ENCODE measurements at places on chromosomes 6 and 20.
A peak's percentile ranks its signal among the peaks of the same experiment; 100 is the strongest.

- no peak for DNase-seq
Measured at GRCh38 chr6:147643341-147644200, 135.1 kb downstream of the SAMD5 start.

DNA sequence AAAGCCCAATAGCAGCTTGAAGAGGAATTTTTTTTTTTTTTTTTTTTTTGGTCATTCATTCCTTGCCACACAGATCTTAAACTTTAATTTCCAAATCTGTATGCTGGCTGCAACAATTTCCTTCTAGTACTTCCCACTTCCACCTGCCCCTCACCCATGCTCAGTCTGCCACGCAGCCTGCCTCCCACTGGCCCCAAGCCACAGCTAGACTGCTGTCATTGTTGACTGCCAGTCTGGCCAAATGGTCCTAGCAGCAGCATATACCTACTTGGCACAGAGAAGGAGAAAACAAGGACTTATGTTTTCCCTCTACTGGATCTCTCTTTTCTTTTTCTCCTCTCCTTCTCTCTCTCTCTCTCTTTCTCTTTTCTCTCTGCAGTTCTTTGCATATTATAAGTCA, 118.3 kb upstream of the HEY2 start:
- no peak for DNase-seq

- DNase-seq = no peak
Measured at GRCh38 chr6:45231660-45232059, 96.5 kb upstream of the RUNX2 start.

DNA sequence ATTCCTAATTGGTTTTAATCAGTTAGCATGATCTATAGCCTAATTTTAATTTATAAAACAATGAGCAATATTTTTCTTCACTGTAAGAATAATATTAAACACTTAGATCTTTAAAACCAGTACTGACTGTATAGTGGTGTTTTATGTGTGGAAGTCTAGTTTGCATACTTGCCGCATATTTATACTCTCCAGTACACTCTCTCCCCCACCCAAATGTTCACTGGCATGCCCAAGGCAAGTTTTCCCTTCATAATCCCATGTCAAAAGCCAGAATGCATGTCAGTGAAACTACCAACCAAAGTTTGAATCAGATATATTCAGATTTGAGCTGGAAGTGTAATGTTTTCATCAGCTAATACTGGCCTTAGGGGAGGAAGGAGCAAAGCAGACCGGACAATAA, 506.1 kb downstream of the PHF3 start:
- DNase-seq = no peak

GRCh38 chr6:139320081-139320480, 28.3 kb upstream of the TXLNB start:
- no peak for DNase-seq

DNA sequence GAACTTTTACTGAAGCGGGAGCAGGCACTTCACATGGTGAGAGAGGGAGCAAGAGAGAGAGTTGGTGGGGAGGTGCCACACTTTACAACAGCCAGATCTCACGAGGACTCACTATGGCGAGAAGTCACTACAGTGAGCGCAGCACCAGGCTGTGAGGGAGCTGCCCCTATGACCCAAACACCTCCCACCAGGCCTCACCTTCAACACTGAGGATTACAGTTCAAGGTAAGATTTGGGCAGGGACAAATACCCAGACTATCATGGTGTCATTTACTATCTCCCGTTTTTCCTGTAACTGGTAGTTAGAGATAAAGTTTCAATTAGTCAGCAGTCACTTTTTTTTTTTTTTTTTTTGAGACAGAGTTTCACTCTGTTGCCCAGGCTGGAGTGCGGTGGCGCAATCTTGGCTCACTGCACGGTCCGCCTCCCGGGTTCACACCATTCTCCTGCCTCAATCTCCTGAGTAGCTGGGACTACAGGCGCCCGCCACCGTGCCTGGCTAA, 7.8 kb downstream of the RBCK1 start:
- DNase-seq = no peak

DNA sequence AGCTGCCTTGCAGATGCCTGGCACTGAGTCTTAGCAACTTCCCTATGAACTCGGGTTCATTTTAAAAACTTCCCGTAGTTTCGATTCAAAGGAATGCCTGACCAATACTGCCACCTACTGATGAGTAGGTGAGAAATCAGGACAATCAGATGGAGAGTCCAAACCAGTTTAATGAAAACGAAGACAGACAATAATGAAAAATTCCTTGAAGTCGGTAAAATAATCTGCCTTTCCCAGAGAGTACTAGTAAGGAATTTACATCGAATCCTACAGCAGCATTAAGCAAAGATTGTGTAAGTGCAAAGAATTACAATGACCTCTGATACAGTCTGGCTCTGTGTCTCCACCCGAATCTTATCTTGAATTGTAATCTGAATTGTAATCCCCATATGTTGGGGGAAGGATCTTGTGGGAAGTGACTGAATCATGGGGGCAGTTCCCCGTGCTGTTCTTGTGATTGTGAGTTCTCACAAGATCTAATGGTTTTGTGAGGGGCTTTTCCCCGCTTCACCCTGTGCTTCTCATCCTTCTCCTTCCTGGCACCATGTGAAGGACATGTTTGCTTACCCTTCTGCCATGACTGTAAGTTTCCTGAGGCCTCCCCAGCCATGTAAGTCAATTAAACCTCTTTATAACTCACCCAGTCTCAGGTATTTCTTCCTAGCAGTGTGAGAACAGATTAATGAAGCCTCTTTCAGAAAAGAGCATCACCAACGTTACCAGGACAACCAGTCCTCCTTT, 134.4 kb downstream of the ARHGAP18 start:
- no peak for DNase-seq

GRCh38 chr20:32877507-32877906, 18.8 kb downstream of the EFCAB8 start:
- no peak for DNase-seq

GRCh38 chr20:53606364-53606985, 12.8 kb upstream of the ZNF217 start:
- DNase-seq = no peak

DNA sequence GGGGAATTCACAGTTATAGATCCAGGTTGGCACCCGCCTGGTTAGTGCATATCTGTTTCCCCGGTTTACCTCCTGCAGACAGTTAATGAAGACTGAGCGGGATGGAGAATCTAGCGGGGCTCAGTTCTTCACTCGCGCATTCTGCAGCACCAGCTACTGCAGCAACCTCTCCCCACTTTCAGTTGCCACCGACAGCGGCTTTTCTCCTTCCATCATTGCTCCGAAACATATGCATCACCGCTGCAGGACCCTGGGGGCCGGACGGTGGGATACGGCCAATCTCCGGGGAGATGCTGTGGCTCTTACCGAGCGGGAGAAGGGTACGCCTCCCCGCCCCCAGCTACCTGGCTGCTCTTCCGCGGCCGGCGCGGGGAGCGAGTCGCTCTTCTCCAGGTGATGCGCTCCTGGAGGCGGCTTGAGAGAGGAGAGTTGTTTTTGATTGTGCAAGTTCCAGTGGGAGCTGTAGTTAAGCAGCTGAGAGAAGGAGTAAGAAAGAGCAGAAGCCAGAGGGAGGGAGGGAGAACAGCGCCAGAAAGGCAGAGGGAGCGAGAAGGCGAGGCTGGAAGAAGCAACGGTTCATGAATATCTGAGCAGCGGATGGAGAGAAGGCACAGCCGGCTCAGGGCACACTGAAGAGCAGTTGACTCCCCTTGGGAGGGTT, at the start of gene SGK1:
SGK1 (minus strand) TSS at position 642 of the 661 bp plus-strand sequence. CDS start 652 bp downstream, outside the sequence.
- no peak for DNase-seq

GRCh38 chr6:157134402-157135047, 188.8 kb downstream of the TMEM242 start:
- DNase-seq = no peak

- no peak for DNase-seq
Measured at GRCh38 chr6:145213614-145214013, 521.7 kb downstream of the EPM2A start.

GRCh38 chr6:24546439-24546838, 51.7 kb downstream of the ALDH5A1 start:
- no peak for DNase-seq

DNA sequence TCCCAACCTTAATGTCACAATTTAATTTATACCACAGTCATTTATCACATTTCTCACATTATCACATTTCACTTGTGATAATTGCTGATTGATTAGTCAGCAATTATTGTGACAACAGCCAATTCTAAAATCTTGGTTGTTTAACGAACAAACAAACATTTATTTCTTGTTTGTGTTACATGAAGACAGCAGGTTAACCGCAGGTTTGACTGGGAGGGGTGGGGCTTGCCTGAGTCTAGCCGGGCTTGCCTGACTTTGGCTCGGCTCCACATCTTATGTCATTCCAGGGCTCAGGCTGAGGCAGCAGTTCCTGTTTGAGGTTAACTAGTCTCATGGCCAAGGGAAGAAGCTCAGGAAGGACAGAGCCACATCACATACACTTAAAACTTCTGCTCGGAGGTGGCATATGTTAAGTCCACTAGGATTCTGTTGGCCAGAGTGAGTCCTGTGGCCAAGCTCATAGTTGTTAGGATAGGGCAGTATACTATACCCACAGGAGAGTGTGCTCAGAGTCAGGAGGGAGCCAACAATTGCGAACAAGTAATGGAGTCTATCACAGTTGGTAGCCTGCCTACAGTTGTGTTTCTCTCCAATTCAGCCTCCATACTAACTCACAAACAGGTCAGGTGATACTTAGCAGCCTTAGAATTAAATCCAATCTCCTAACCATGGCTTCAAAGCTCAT, 90.0 kb upstream of the IFNGR1 start:
- no peak for DNase-seq

DNA sequence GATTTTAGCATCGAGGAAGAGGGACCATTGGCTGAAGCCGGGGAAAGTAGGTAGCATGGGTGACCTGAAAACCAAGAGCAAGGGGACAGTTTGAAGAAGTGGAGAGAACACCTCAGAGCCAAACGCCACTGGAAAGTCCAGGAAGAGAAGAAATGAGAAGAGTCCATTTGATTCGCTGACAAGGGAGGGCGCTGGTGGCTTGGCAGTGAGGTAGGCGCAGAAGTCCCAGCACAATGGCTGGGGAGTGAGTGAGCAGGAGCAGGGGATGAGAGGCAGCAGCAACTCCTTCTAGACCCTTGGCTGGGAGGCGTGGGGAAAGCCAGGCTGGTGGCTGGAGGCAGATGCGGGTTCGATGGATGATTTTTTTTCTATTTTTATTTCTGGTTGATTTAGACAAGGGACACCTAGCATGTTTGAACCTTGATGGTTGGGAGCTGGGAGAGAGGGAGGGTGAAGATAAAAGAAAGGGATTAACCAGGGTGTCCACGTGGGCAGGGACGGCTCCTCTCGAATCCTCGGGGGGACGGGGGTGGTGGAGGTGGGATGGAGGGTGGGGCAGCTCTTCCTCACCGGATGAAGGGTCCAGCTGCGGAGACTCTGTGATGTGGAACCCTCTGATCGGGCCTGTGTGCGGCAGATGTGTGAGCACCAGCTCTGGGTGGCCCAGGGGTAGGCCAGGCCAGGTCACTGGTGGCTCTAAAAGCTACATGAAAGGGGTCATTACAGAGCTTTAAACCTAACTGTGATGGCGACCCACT, 164.2 kb downstream of the NFATC2 start:
- no peak for DNase-seq

- DNase-seq = peak; percentile 21
Measured at GRCh38 chr6:89411145-89412070, 665 bp downstream of the RRAGD start.

DNA sequence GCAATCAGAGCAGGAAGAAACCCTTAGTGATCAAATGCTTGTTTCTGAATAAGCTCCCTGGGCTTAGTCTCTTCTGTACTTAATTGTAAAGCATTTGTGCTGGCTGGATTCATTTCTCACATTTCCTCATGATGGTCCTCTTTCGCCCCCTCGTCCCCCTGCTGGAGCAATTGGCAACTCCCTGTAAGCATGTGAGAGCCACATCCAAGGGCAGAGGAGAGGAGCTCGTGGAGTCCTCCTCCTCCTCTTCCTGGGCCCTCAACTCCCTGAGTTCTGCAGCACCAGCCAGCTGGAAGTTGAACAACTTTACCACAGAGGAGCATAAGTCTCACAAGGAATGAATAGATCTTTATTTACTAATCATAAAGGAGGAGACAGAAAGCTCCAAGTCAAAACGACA, 12.6 kb downstream of the ANKEF1 start:
- DNase-seq = no peak

- DNase-seq = no peak
Measured at GRCh38 chr20:47464380-47465101, 37.1 kb upstream of the NCOA3 start.

- DNase-seq = no peak
Measured at GRCh38 chr20:62303340-62304226, 786 bp downstream of the ADRM1 start.

GRCh38 chr20:37669062-37669772, 24.6 kb upstream of the CTNNBL1 start:
- no peak for DNase-seq

DNA sequence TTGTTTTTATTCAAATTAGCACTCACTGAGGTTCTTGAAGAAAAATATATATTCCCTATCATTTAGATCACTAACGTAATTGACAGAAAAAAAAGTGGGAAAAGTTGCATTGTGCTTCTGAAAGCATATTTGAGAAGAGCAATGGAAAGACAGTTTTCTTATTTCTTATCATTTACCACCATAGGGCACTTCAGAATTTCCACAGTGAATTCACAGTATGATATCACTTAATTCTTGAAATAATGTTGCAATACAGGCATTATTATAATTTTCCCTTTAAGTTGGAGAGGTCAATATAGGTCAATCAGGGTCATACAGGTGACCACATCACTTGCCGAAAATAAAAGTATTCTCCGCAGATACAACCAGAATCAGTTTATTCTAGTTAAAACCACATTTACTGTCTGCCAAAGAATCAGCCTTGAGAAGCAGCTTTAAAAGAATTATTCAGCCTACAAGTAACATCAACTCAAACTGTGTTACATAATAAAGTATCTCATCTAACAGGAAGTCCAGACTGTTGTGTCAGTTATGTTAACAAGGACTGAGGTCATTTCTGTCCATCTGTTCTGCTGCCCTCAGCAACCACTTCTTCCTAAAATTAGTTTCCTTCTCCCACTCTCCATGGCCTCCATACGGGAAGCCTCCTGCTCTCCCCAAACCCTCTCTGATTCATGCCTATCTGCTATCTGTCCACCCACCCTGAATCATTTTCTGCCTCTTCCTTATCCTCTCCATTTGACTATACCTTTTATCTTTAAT, 121.2 kb downstream of the SIM1 start:
- no peak for DNase-seq

- no peak for DNase-seq
Measured at GRCh38 chr6:22029171-22029570, 267.7 kb downstream of the PRL start.

DNA sequence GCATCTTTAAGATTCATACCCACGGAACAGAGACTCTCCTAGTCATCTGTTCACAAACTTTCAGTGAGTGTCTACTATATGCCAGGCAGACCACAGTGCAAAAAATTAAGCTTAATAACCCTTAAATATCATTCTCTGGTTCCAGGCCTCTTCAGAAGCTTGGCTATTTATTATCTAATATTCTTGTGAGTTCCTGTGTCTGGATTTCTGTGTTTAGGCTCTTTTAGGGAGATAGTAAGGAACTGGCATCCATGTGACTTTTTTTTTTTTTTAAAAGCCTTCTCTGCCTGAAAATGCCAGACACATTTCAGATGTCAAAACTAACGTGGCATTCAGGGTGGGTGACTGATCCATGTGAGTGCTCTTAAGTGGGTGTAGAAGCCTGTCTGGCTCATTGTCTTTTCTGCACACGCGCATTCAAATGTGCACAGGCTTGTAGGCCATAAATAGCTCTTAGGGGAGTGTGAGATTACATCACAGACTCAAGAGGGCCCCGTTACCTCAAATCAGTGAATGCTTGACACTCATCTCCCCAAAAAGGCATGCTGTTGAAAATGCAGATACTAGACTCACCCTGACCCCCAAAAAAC, 141.9 kb downstream of the GMPR start:
- no peak for DNase-seq

All from activated CD4-positive, alpha-beta T cell treated with anti-CD3 and anti-CD28 coated beads, Interleukin-2, amount 50 U/mL, for 24 hours (primary cell).